CD4-positive, alpha-beta T cell treated with Interleukin-10 for 1 hour (primary cell): ENCODE measurements at places on chromosomes 5 and 9.

DNA sequence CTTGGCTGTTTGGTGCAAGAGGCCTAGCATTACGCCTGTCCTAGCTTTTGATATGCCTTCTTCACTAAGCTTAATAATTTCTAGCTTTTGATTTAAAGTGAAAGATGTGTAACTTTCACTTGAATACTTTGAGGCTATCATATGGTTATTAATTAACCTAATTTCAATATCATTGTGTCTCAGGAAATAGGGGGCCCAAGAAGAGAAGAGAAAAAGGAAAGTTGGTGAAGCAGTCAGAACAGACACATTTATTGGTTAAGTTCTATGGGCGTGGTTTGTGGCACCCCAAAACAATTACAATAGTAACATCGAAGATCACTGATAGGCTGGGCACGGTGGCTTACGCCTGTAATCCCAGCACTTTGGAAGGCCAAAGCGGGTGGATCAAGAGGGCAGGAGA, 40.9 kb upstream of the F2RL2 start:
- DNase-seq: no peak

GRCh38 chr5:25285136-25285535, 640.4 kb upstream of the CDH10 start:
- DNase-seq: no peak

- no peak for DNase-seq
Measured at GRCh38 chr5:119966028-119966427, 336.7 kb downstream of the FAM170A start.

DNA sequence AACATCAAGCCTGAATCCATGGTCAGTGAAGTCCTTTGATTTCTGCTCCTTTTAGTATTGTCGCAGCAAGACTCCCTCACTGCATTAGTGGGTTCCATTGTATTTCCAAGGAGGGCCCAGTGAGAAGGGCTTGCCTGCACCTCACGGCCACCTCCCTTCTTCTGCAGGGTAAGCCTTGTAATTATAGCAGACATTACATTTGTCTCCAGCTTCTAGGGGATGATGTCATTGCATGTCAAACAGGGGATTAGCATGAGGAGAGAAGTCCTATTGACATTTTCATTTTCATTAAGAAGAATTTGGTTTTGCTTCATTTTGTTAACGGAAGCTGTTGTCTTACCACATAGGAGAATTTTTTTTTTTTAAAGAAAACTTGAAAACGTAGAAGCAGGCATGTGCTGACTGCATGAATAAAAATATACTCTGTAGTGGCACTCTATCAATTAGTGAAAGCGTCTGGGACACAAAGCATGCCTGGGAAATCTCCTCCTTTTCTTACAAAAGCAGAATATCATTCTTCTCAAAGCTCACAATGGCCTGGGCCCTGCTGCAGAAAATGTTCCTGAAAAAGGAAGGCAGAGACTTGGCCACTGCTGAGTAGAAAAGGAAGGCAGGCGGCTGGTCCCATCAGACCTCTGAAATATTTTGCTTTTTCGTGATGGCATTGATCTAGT, 27.1 kb downstream of the MAP1B start:
- DNase-seq: no peak

GRCh38 chr9:2758898-2759510, 41.7 kb downstream of the KCNV2 start:
- no peak for DNase-seq

DNA sequence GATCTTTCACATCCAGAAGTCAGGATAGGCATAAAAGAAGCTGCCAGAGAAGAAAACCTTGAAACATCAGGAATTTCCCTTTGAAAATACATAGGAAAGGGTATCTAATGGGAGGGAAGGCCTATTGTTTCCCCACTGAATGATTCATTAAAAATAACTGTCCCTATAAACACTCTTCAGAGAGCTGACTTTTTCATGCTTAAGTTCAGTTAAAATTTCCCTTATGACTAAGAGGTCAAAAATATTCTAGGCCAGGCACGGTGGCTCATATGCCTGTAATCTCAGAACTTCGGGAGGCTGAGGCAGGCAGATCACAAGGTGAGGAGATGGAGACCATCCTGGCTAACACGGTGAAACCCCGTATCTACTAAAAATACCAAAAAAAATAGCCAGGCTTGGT, 499.5 kb downstream of the ENC1 start:
- DNase-seq: no peak

- DNase-seq: no peak
Measured at GRCh38 chr5:88674356-88675167, 208.4 kb downstream of the MEF2C start.

DNA sequence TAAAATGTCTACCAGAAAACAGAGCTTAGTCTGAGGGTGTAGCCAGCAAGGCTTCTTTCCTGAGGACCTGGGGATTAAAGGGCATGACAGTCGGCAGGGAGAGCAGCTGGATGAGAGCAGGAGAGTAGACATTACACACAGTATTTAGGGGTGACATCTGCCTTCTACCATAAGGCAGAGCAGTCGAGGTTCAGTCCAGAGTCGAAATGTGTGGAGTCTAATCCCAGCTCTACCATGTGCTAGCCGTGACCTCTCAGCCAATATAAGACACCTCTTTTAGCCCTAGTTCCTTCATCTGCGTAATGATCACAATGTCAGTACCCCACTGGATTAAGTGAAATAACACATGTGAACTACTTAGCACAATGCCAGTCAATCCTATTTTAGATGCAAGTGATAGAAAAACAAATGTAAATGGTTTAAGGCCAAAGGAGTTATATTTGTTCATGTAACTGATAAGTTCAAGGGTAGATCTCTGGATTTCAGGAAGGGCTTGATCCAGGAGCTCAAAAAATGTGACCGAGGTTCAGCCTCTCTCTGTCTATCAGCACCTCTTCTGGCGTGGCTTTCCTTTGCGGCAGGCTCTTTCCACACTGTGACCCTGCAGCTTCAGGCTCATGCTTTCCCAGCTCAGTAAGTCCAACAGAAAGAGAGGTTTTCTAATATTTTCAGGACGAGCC, 16.2 kb upstream of the CPLX2 start:
- no peak for DNase-seq

GRCh38 chr9:83197591-83197990, 134.6 kb upstream of the RASEF start:
- DNase-seq: no peak

DNA sequence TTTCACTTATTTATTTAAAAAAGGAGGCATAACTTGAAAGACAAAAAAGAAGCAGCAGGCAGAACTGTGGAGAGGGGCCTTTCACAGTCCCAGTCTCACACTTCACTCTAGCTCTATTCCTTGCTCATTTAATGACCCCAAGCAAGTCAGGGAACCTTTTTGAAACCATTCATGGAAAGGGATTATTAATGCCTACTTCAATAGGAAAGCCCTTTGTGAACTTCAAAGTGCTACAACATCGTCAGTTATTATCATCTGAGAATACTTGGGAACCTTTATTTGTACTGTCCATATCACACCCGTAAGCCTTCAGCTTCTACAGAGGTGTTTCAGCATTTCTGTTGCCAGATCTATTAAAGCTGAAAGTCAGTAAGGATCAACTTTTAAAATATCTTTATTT, 320.2 kb downstream of the TMEM161B start:
- no peak for DNase-seq

DNA sequence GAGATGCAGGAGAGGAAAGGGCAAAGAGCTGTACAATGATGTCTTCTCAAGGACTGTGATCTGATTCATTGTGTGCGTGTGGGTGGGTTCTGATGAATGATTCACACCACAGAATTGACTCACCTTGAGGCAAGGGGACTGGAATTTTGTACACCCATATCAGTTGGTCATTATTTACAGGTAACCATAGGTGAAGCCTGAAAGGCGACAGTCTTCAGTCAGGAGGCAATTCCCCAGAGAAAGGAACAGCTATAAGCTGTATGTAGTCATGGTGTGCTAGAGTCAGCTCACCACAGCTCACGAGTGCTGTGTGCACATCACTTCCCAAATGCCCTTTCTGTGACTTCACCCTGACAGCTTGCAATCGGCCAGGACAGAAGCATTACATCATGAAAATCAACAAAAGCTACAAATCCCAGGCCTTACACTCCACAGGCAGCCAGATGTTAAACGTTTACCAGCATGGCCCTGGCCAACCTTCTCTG, 87.6 kb upstream of the RPS23 start:
- no peak for DNase-seq

GRCh38 chr9:126925876-126926275, 11.3 kb downstream of the RALGPS1 start:
- DNase-seq: no peak
